ENCODE measurements at places on chromosomes 1 and 21. TPM values are rescaled to one million over a fixed set of nuclear protein-coding genes. Genes with fewer than 3 reads are reported as not detected.

Gene DIO1
- total RNA-seq = not detected

Gene VASH2
- not detected for total RNA-seq

Gene THEM5
- not detected for total RNA-seq

Gene NPPA
- not detected for total RNA-seq

Gene NBPF11
- 6.7 TPM for total RNA-seq

Gene DNAI4
- 3.4 TPM for total RNA-seq

Gene TMEM240
- 2.1 TPM for total RNA-seq

Gene KRTAP11-1
- not detected for total RNA-seq

All from bladder microvascular endothelial cell (primary cell).